ENCODE measurements at places on chromosomes 16 and 17. TPM values are rescaled to one million over a fixed set of nuclear protein-coding genes. Genes with fewer than 3 reads are reported as not detected.

The TADA2A gene
- total RNA-seq = 25.5 TPM

The UBE2I gene
- total RNA-seq = 44.5 TPM

The PTX4 gene
- 0.10 TPM for total RNA-seq

The ITGB4 gene
- 31.4 TPM for total RNA-seq

The SLC6A2 gene
- 4.1 TPM for total RNA-seq

The CD7 gene
- 0.30 TPM for total RNA-seq

The CEP112 gene
- 17.7 TPM for total RNA-seq

- DNase-seq = no peak
These were observed 5.7 kb downstream of the QPRT start for GRCh38 chr16:29684679-29685078.

DNA sequence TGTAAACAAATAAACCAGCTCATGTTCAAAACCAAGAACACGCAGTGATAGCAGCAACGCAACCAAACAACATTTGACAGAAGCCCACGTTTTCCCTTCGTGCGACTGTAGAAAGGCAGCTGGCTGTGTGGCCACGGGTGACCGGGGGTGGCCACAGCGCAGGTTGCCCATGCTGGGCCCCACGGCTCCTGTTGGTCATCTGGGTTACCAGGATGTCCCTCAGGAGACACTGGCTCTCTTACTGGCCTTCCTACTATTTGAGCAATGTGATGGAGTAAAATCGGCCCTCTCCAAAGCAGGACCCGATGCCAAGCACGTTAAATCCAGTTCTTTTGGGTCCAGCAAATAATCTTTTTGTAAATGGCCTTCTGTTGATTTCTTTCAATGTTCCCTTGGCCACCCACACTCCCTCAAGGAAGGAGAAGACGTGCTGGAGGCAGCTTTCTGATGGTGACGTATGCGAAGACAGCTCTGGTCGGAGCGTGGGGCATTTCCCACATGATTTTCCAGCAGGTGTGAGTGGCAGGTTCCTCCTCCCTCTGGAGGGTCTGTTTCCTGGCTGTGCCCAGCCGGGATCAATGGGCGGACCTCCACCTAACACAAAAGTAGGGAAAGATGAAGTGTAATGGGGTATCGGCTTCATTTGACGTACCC, 143.1 kb upstream of the CHMP6 start:
- no peak for DNase-seq

DNA sequence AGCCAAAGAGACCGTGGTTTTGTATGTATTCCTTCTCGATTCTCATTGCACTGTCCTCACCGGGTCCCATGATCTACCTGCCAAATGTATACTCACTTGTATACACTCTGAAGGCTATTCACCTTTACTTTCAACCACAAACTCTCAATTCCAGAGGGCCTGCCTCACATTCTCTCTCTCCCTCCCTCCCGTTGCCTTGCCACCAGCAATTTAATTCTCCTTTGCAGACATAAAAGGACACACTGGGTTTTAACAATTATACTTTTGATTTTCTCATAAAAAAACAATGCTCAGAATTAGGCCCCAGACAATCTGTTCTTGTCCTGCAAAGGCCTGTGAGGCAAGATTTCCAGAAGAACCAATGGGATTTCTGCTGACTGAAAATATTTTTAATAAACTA, 265.1 kb upstream of the PSMD7 start:
- no peak for DNase-seq

DNA sequence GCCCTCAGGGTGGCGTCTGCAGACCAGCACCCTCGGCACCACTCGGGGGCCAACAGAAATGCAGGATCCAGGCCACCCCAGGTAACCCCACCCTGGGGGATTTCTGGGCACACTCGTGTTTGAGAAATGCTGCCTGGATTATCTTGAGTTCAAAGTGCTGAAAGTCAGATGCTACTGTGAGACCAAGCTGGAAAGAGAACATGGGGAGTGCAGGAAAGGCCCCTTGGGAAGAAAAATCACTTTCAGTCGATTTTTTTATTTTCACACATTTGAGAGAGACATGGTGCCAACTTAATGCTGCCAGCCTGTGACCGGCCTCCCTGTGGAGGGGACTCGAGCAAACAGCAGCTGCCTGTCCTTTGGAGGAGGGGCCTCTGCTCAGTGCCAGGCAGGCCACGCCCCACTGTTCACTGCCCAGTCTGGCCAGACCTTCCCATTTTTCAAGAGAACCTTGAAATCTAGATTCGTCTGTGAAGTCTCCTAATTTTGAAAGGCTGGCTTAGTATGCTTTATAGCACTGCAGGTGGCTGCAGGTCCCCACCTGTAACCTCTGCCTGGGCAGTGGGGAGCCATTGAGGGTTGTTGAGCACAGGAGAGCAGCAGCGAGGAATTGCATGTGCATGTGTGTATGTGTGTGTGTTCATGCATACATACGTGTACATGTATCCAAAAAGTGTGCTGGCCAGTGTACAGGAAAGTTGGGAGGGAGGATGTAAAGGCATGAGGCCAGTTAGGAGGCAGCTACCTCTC, 70.7 kb upstream of the PLCG2 start:
- DNase-seq = no peak

GRCh38 chr17:39702901-39703893, 3.3 kb downstream of the ERBB2 start:
- DNase-seq = no peak

DNA sequence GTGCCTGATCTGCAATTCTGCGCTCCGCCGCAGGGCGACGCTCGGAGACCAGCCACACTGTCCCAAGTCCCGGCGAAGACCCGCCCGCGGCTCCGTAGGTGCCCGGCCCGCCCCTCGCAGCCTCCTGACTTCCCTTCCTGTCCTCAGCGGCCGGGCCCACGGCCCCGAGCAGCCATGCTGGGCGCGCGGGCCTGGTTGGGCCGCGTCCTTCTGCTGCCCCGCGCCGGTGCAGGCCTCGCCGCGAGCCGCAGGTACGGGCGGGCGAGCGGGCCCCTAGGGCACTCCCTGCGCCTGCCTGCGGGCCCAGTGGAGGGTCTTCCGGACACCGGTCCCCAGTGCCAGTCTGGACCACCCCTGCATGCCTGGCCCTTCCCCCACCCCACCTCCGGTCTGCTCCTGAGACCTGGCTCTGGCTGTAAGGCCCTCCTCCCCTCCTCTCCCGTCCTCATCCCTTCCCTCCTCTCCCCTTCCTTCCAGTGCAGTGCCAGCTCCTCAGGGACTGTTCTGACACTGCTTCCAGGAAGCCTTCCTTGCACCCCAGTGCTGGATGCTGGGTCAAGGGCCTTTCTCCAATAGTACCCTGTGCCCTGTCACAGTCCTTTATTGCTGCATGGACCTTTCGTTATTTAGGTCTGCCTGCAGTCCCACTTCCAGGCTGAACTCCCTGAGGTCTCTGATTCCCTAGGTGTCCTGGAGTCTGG, at the start of gene SPATA20:
Gene SPATA20 (plus strand): TSS at position 140 of the 701 bp plus-strand sequence. CDS start 35 bp downstream, at position 175.
- peak; percentile 77 for DNase-seq

- DNase-seq = no peak
These were observed 61.0 kb upstream of the CHMP6 start for GRCh38 chr17:80930335-80931279.

DNA sequence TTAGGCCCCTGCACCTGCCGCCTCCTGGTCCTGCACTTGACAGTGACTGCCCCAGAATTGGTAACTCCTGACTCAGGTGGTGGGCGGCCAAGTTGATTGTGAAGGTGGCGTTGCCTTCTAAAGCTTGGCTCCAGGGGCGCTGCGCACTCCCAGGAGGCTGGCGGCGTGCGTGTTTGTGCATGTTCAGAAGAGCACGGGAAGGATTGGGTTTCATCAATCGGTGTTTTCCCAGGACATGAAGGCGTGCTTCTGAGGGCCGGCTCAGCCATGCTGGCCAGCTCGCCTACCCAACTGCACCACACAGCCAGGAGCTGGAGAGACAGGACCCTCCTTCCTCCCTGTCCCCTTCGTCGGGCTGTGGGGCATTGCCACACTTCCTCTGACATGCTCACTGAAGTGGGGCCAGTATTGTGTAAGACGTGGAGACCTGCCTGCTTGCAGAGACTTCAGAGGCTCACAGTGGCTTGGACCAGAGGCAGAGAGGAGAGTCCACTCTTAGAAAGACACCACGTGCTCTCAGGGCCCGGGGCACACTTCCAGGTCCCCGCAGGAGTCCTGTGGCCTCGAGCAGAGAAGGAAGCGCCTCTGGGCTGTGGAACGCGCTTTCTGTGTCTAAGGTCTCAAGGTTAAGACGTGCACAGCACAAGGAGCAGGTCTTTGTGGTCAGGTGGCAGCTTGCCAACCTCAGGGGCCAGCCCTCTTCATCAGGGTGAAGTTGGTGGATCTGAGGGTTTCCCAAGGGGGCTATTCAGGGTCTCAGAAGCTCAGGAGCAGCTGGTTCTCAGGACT, 2.8 kb downstream of the RAB40C start:
- DNase-seq = no peak

DNA sequence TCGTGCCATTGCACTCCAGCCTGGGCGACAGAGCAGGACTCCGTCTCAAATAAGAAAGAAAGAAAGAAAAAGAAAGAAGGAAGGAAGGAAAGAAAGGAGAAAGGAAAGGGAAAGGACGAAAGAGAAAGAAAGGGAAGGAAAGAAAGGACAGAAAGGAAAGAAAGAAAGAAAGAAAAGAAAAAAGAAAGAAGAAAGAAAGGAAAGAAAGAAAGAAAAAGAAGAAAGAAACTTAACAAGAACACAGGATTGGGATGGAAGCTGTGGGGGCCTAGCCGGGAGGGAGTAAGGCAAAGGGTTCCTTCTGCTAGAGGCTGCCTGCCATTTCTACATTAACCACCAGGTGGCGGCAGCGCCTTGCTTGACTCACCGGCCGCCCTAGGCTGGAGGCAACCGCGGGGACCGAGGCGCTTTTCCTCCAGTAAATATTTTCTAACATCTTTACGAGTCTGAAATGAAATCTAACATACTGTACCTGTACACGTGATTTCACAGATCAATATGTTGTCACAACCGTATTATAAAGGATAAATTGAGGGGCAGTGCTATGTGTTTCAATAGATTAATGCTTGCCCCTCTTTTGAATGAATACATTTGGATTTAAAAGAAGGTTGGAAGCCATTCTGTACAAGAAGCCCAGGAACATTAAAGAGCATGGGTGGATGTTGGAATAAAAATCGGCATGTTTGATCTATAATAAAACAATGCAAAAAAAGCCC, 6.1 kb downstream of the GJD3 start:
- DNase-seq = peak; percentile 83

DNA sequence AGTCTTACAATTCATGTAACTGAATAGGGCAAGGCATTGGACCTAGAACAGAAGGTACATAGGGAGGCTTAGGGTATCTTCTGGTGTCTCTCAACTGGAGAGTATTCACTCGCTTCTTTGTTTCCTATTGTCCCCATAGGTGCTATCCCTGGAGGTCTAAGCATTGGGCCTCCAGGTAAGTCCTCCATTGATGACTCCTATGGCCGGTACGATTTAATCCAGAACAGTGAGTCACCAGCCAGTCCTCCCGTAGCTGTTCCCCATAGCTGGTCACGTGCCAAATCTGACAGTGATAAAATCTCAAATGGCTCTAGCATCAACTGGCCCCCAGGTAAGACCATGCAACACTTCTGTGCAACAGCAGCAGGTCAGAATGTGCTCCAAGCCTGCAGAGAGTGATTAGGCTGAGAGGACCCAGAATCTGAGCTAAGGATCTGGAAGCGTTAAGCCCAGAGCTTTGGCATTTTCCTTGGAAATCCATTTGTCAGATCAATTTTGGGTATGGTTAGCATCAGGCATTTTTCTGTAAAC, 35.7 kb downstream of the TMC6 start:
- no peak for DNase-seq

GRCh38 chr16:56738221-56738620, 8.3 kb downstream of the NUP93 start:
- no peak for DNase-seq

DNA sequence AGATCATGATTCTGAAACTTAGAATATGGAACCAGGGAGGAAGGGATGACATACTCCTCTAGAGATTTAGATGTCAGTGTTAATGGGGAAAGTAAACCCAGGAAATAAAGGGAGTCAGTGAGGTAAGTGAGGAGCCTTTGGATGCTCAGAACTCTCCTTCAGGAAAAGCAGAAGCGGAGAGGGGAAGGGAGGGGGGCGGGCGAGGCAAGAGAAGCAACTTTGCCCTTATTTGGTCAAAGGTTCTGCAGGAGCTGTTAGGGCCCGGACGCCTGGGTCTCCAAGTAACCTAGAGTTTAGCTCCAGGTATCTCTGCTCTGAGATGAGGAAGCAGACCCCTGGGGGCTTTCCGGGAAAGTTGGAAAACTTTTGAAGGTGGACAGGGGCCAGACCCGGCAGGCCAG, 1.3 kb downstream of the PFN1 start:
- no peak for DNase-seq
